ENCODE measurements at places on chromosomes 5 and 9.
A peak's percentile ranks its signal among the peaks of the same experiment; 100 is the strongest.

GRCh38 chr9:110615498-110615897, 36.0 kb upstream of the SVEP1 start:
- no peak for DNase-seq

DNA sequence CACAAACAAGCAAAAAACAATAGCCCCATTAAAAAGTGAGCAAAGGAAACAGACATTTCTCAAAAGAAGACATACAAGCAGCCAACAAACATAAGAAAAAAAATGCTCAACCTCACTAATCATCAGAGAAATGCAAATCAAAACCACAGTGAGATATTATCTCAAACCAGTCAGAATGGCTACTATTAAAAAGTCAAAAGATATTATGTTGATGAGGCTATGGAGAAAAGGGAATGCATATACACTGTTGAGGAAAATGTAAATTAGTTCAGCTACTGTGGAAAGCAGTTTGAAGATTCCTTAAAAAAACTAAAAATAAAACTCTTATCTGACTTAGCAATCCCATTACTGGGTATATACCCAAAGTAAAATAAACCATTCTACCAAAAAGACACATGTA, 28.7 kb upstream of the BARX1 start:
- no peak for DNase-seq

DNA sequence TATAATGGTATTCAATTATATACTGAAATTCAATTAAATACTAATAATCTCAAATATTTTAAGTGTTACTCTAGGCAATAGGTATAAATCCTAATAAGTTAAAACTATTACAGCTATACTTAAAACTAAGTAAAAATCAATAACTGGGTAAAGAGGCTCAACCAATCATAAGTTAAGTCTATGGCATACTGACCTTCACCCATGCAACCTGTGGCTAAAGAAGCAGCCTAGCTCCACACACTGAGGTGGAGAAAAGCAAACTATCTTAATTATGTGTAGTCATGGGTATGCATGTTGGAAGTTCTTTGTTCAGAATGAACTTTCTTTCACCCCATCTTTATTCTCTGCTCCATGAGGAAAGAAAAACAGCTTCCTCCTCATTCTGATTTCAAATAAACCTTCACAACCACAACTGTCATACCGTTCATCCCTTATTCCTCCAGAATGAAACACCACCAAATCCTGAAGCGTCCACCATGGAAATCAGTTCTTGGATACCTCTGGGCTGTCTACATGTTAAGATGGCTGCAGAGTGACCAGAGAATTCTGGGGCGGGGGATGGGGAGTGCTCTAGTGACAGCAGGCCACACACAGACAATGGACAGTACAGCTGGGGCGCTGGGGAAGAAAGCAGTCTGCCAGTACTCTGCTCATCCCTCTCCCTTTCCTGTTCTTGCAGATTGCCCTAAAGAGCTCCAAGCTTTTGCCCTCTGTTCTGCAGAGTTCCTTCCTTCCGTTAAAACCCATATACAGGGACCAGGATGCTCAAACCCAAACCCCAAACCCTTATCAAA, 62.3 kb downstream of the RIGI start:
- DNase-seq: no peak

DNA sequence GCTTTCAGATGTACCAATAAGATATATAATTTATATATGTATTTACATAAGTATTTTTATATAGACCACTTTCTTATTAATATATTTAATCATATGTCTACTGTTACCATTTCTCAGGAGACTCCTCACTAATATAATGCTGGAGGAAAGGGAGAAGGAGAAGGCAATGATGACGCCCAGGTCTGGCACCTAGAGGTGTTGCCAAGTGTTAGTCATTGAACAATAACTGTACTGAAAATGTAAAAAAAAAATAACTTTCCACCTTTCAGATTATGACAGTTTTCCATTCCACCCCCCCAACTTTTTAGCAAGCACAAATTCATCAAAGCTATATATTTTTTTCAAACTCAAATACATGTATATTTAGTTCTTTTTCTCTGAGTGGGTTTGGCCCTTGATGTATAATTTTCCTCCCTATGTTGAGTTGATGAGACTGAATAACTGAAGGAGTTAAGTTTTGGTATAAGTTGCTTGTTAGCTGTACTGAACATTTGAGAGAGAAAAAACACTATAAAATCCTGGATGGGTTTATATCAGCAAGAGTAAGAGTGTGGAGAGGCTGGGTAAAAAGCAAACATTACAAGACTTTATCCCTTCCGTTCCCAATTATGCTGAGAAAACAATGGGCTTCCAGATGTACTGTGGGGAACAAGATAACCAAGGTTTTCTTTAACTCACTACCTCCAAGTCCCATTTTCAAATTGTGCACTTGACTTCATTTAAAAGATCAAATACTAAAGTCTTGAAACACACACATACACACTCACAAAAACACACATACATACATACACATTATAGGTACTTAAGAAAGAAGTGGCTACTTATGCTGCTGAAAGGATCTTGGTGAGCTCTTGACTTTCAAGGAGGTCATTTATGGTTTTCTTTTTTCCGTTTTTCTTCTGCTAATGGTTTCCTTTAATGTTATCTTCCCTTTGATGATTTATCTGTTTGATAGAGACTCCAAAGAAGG, 142.8 kb upstream of the IFNE start:
- DNase-seq: no peak

GRCh38 chr9:95678759-95679158, 162.0 kb upstream of the PTCH1 start:
- no peak for DNase-seq

- no peak for DNase-seq
These were observed 163.6 kb downstream of the CDH6 start for GRCh38 chr5:31357038-31357437.

DNA sequence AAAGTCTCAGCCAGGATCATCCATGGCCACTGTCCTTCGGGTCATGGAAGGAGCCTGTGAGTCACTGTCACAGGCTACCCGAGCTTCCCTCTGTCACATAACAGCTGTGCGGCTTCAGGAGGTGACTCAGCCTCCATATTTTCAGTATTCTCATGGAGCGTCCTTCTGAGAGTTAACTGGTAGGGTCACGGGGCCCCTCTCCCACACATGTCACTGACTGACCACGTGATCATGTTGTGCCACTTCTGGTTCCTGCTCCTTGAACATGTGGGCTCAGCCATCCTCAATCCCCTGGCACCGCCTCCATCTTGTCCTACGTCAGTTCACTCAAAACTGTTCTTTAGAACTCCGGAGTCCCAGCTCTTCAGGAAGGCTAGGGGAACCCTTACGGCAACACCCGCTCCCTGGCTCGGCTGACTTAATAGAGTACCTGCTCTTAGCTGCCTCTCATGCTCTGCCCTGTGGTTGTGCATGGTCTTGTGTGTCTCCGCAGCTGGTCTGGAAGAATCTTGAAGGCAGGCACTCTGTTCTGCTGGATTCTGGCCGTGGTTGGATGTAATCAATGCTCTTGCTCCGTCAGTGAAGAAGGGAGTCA, 182.8 kb downstream of the ICE1 start:
- no peak for DNase-seq

DNA sequence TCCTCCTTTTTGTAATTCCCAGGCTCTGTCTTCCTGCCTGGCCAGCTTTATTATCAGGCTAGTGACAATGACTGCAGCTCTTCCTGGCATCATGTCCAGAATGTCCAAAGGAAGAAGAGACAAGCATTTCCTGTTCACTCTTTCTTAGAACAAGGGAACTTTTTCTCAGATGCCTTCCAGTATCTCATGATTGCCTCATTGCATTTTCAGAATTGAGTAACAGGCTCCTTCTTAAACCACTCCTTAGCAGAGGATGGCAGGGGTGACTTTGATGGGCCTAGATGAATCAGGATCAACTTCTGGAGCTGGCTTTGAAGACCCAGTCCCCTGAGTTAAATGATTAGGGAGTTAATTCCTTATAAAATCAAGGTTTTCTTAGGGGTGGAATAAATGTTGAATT, 92.9 kb upstream of the RASGRF2 start:
- no peak for DNase-seq

GRCh38 chr9:130857864-130858738, 23.0 kb downstream of the ABL1 start:
- no peak for DNase-seq

GRCh38 chr5:167014401-167015056, 1276.9 kb upstream of the WWC1 start:
- DNase-seq: no peak

GRCh38 chr9:34987160-34987901, 2.2 kb upstream of the DNAJB5 start:
- no peak for DNase-seq

DNA sequence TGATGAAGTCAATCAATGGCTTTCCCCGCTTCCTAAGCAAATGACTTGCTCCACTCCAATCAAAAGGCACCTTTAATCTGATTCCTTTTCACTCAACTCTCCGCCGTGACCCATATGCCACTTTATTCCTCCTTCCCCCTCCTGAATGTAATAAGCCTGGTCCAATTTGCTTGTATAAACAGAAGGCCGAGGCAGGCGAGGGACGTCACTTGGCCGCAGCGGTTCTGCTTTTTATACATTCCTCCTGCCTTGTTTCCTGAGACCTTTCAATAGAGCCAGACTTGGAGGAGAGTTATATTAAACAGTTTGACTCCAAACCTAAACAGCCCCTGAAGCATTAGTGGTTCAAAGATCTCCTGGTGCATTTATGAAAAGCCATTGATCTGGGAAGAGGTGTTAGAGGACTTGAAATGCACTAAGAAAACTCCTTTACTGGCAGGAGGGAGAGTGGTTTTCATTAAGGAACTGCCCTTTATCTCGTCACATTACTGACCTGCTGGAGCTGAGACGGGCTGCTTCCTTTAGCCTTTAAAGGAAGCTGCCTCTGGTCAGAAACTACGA, 273.4 kb downstream of the SLIT3 start:
- no peak for DNase-seq

DNA sequence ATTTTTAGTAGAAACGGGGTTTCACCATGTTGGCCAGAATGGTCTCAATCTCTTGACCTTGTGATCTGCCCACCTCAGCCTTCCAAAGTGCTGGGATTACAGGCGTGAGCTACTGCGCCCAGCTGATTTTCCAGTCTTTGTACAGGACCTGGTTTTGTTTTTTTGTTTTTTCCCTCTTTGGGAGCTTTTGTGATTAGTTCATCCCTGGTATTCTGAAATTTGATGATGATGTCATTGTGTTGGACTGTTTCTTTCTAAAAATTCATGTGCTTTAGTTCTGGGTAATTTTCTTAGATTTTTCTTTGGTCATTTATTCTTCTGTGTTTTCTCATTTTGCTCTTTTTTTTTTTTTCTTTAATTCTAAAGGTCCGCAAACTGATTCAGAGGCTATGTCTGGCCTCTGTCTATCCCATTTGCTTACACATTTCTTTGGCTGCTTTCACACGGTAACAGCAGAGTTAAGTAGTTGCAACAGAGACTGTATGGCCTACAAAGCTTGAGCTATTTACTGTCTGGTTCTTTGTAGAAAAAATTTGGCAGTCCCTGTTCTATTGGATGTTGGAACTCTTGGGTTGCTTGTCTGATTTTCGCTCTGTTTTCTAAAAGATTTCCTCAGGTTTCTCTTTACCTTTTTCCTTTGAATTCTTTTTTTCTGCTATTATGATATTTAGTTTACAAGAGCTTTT, 24.8 kb downstream of the STX17 start:
- no peak for DNase-seq

DNA sequence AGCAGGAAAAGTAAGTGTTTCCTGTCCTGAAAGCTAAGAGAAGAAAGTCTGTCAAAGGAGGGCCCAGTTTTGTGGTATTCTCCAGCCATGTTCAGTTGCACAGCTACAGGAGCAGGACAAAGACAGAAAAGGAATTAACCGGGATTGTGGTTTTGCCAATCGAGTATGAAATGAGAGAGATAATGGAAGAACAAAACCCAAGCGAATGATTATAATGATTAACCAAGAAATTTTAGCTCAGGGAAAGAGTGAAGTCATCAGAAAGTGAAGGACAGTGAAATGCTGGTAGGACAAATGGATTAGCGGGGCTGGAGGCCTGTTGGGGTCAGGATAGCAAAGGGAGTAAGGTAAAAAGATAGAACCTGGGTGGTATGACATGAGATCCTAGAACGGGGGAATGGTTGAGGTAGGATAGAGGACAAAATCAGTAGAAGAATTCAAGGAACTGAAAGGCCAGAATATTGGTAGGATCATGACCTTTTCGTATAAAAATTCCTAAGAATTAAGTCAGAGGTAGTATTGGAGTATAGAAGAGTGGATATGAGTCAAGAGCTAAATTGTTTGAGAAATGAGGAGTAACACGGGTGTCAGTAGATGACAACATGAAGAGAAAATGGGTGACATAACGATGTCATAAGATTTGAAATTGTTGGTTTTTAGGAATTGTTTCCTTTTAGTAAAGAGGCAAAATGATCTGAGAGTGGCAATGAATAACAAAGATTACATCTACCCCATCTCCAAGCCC, 52.8 kb downstream of the DIAPH1 start:
- DNase-seq: no peak

DNA sequence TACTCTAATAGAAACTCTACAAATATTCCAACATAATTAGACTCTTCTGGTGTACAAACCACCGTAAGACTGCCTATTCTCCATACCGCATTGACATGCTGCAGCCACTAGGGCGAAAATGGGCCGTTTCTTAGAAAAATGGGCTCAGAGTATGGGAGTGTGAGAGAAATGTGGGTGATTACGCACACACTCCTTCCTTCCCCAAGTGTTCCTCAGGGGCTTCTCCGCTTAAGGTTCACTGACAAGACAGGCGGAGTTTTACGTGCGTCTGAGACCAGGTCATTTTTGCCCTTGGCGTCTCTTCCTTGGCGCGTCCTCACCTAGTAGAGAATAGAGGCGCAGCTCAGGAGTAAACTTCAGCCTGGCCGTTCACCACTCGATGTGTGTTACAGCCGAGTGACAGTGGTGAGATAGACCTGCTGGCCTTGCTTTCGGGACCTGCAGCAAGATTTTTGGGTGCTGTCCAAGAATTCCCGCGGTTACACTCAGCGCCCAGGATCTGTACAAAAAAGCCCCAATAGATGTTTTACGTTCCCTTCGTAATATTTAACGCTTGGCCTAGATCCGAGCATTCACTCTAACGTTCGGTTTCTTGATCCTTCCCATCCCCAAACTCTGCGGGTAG, 1.8 kb upstream of the NTRK2 start:
- DNase-seq: peak; percentile 56

DNA sequence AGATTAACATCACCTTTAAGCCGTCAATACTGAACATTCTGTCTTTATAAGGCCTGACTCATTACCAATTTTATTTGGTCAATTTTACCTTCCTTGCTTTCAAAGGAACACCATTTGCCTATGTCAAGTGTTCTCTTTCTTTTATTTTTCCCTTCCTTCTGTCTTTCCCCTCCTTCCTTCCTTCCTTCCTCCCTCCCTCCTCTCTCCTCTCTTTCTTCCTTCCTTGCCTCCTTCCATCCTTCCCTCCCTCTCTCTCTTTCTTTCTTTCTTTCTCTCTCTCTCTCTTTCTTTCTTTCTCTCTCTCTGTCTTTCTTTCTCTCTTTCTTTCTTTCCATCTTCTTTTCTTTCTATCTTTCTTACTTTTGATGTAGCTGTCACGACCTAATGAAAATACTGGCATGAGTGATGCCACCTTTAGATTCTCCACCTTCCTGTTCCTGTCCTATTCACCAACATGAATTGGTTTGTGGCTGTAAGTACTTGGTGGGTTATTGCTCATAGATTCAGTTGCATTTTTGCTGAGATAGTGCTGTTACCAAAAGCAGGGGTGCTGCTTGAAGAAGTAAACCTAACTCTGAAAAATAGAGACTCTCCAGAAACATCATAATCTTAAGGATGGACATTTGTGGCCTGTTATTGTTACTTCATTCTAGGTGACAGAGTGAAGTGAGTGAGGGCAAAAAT, 33.8 kb downstream of the DOCK8 start:
- DNase-seq: no peak

Measured in globus pallidus (tissue), 1 donor.